Ecto neural progenitor cell (in vitro differentiated cells): ENCODE measurements at places on chromosomes 5 and 9.
A peak's percentile ranks its signal among the peaks of the same experiment; 100 is the strongest.

DNA sequence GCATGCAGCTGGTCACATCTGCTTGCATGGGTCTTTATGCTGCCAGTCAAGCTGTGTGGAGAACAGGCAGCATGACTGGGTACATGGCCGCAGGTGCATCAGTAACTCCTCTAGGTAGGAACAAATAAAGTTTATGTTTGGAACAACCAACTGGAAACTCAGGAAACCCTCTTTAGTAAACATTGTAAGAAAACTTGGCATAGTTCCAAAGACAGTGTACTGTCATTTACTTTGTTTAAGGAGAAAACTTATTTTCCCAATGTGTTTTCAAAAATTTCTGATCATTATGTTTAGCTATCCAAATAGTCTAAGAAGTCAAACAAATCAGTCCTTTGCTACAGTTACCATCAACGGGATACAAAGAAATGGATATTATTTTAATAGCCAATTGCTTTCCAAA, 386.0 kb downstream of the CHSY3 start:
- no peak for DNase-seq

GRCh38 chr9:107439991-107440456, 49.5 kb downstream of the KLF4 start:
- DNase-seq, result peak; percentile 58

DNA sequence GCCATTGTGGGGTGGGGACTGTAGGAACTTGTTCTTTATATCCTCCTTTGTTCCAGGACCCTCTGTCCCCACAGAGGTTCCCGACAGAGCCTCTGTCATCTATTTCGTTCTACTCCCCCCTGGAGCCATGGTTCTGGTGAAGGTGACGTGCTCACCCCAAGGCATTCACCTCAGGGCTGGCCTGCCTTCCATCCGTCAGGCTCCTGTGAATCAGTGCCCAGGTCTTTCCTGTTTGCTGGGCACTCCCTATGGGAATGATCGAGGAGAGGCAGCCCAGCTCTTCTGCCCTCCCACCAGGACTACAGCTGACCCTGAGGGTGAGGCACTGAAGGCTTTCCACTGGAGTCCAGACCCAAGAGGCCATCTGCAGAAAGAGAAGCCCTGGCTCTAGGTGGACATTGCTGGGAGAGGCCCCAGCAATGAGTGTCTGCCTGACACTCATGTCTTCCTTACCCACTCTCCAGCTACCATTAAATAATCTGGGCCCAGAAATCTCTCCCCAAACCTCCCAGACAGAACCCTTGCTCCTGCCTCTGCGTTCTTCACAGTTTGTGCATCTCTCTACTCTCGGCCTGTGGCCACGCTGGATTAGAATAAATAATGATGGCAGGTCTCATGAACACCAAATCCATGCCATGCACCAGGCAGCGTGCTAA, 214.2 kb downstream of the FSTL4 start:
- DNase-seq, result peak; percentile 38

GRCh38 chr5:160064417-160064810, 54.8 kb downstream of the PWWP2A start:
- no peak for DNase-seq

- DNase-seq, result no peak
Observed at GRCh38 chr9:33843312-33843961, 26.5 kb downstream of the UBE2R2 start.

GRCh38 chr5:164497311-164498064, 992.1 kb downstream of the MAT2B start:
- DNase-seq, result no peak

GRCh38 chr9:98045234-98046179, 11.0 kb upstream of the NANS start:
- DNase-seq, result no peak

DNA sequence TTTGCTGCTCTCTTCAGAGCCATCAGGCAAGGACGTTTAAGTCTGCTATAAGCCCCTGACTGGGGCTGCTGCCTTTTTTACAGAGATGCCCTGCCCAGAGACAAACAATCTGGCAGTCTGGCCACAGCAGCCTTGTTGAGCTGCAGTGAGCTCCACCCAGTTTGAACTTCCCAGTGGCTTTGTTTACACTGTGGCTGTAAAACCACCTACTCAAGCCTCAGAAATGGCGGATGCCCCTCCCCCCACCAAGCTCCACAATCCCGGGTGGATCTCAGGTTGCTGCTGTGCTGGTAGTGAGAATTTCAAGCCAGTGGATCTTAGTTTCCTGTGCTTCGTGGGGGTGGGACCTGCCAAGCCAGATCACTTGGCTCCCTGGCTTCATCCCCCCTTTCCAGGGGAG, 59.7 kb upstream of the SNCAIP start:
- no peak for DNase-seq

GRCh38 chr5:166648736-166649135, 1642.7 kb upstream of the WWC1 start:
- DNase-seq, result no peak

DNA sequence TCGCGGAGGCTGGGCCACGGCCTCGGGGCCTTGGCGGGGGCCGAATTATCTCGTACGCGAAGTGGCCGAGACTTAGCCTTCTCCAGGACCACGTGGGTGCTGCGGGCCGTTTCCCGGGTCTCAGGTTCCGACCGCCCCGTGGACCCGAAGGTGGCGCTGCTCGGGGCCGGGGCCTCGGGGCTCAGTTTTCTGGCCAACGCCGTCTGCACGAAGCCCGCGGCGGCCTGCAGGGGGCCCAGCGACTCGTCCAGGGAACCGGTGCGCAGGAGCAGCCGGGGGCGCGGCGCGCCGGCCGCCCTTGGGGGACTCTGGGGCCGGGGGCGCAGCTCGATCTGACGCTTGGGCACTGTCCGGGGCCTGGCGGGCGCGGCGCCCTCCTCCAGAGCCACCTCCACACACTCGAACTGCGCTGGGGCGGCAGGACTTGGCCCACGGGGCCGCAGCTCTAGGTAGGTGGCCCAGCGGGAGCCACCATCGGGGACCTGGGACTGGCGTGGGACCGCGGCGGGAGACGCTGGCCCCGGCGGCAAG, 716 bp downstream of the PROB1 start:
- DNase-seq, result peak; percentile 84

GRCh38 chr5:132283423-132284043, 10.7 kb upstream of the SLC22A4 start:
- DNase-seq, result no peak

DNA sequence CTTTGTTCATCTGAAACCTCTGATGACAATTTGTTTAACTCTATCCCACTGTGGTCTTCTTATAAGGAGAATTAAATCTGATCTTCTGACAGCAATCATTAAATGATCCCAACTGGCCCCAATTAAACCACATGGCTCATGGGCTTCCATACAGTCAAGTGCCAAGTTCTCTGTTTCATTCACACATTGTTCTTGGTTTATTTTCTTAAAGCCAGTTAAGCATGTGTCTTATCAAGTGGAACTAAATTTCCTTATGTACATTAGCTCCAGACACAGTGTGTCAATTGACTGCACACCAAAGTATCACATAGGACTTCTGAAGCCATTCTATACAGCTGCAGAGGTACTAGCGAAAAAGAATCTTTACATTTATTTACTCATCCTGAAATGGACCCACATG, 51.2 kb downstream of the MEF2C start:
- no peak for DNase-seq

DNA sequence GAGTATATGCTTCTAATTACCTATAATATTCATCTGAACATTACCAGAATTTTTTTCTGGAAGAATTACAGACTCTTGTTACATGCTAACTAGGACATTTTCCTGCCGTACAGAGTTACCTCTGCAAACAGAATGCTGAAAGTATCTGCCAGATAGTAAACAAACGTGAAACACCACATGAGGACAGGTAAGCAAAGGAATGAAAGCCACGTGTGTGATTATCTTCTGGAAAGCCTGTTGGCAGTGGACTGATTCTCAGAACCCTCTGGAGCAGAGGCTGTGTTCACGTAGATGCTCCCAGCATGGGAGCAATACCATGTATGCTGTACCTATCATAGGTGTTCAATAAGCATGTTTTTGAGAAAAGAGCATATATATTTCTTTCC, 472.6 kb downstream of the ENC1 start:
- no peak for DNase-seq

DNA sequence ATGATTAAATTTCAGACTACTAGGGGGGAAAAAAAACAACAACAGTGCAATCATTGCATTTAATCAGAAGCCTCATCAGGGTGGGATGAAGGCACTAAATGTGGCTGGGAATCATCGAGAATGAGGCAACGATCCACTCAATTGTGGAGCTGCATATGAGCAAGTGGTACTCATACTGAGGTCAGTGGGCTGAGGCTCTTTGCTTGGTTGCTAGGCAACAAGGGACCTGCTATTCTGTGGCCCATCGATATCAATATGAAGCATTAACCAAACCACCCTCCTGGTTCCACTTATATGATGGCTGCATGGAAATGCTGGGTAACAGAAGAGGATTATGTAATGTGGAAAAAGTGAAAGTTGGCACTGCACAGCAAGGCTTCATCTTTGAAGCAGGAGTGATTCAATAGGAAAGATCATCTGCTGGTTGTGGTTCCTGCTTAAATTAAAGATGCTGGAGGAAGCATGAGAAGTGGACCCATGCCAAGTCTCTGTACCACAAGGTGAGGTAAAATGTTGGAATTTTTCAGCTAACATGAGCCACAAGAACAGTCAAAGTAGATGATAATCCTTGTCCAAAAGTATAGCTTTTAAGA, 159.8 kb upstream of the HMHB1 start:
- DNase-seq, result no peak

DNA sequence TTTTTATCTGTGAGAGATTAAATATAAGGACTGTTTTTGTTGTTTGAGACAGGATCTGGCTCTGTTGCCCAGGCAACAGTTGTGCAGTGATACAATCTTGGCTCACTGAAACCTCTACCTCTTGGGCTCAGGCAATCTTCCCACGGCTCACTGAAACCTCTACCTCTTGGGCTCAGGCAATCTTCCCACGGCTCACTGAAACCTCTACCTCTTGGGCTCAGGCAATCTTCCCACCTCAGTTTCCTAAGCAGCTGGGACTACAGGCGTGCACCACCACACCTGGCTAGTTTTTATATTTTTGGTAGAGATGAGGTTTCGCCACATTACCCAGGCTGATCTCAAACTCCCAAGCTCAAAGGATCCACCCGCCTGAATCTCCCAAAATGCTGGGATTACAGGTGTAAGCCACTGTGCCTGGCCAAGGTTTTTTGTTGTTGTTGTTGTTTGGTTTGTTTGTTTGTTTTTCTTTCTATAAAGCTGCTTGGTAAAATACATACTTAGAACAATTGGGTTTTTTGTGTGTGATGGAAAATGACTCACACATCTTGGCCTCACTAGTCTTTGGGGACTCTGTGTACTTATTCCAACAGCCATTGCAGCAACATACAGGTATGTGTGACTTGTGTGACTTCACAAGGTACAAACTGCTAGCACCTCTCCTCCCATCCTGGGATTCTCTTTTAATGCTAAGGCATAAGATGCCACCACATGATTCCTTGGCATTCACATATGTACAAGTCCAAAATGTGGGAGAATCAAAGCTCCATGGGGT, 36.5 kb upstream of the RASA1 start:
- DNase-seq, result no peak

DNA sequence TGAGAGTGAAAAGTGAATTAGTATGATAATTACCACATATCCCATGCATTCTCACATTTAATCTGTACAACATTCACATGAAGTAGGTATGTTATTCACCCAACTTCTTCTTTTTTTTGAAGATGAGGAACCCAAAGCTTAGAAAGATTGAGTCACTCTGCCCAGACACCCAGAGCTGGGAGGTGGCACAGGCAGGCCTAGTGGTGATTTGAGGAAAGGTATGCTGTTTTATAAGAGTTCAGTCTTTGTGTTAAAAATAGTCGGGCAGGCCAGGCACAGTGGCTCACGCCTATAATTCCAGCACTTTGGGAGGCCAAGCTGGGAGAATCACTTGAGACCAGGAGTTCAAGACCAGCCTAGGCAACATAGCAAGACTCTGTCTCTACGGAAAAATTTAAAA, 285.3 kb downstream of the NR3C1 start:
- DNase-seq, result no peak

GRCh38 chr5:1280177-1281037, 14.5 kb downstream of the TERT start:
- no peak for DNase-seq

GRCh38 chr9:84932915-84933527, 263.5 kb downstream of the NTRK2 start:
- no peak for DNase-seq

DNA sequence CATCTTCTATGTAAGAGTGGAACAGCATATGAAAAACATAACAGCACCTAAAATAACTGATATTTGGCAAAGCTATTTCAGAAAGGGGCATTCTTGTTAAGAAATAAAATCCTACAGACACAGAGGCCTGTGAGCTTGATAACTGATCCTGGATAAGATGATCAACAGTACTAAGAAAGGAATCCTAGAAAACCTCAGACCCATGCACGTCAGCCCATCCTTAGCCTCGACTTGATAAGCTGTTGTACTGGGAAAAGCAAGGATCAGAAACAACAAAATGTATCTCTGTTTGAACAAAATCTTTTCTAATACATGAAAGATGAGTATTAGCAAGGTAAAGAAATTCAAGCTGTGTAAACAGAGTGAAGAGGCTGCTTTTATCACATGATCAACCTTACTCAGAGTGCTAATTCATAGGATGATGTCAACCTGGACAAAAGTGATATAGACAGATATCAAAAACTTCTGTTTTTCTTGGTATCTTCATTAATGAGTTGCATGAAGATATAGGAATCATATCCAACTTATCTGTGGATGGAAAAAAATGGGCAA, 15.2 kb downstream of the LIFR start:
- DNase-seq, result no peak

GRCh38 chr9:99876190-99876589, 30.3 kb upstream of the STX17 start:
- DNase-seq, result no peak
